ENCODE measurements at places on chromosomes 1 and 21.

DNA sequence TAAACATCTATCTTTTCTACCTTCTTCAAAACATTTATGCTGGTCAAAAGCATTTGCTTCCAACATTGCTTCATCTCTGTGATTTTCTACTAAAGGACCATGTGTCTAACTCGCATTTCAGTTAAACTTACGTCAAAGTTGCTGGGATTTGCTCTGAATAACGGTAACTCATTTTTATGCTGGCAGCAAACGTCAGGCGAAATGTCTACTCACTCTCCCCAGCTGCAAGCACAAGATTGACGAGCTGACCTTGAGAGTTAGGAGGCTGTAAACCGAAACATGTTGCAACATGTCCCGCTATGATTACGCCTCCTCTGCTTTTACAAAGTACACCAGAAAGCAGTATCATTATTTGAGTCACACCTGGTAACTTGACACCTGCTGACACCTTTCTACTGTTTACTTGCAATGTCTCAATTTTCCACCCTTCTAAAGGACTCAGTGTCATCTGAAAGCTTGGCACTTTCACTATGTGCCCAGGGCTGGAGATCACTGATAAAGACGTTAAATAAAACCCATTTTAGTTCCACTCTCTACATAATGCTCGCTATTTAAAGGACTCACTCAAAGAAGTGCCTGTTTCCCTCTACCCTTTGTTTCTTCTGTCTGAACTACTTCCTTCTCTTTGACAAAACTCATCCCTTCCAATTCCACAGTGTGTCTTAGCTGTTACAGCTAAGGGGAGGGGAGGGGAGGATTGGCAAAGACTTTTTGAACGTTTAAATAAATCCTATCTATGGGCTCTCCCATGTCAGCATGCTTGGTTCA is 111.9 kb downstream of the PTPN14 start:
- DNase-seq, result peak; percentile 29

DNA sequence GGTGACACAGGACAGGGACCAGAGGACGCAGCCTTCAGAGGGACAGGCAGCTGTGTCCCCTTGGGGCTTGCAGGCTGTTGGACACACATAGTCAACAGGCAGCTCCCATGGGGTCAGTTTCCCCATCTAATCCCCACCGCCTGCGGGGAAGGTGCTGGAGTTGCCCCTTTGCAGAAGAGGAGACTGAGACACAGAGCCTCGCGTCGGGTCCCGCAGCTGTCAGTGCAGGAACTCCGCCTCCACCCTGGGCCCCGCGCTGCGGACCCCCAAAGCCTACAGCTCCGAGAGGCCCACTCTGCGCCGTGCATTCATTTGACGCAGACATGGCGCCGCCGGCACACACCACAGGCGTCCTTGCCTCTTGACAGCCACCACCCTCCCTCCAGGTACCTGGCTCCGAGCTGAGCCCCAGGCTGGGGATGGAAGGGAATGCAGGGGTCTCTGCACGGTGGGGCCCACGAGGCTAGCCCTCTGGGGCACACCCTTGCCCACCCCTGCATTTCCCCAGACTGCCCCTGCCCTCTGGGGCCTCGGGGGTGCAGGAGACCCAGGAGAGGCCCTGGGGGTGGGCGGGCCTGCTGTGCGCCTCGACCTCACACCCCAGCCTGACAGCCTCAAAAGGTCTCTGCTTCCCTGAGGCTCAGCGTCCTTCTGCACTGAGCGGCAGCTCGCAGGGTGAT is 88.5 kb upstream of the ACTRT2 start:
- no peak for DNase-seq

GRCh38 chr1:76593141-76593540 is 274.1 kb upstream of the ST6GALNAC5 start:
- DNase-seq, result no peak

DNA sequence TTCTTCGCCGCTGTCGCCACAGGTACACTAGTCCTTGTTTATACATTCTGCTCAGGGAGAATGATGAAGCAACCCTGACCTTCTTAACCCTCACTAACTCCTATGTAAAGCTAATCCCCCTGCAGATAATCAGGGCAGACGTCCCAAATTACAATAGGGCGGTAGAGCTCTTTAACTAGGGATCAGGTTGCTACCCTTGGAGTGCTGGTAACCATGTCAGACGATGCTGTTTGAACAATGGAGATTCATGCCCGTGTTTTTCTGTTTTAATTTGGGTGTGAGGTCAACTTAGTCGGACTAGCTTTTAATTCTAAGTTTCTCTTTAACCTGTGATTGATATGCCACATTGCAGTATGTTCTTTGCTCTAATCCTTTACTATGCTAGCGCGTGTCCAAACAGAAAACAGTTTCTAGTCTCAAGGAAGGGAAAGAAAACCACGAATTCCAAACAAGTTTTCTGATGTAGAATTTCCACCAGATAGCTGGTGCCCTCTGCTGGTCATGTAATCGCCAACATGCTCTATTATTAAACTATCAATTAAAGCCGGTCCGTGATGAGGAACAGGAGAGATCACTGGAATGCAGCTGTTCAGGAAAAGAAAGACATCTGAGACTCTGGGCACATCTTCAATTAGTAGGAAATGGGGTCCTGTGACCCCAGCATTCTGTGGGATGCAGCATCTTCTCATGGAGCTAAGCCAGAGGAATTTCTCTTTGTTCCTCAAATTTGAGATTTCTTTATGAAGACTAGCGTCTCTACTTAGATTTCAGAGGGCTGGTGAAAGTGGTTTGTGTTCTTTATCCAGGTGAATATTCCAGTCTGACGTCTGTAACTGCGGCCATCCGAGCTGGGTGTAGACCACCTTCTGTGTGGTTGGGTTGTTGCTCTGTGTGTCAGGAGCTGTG is 18.3 kb upstream of the VAMP3 start:
- peak; percentile 69 for DNase-seq

DNA sequence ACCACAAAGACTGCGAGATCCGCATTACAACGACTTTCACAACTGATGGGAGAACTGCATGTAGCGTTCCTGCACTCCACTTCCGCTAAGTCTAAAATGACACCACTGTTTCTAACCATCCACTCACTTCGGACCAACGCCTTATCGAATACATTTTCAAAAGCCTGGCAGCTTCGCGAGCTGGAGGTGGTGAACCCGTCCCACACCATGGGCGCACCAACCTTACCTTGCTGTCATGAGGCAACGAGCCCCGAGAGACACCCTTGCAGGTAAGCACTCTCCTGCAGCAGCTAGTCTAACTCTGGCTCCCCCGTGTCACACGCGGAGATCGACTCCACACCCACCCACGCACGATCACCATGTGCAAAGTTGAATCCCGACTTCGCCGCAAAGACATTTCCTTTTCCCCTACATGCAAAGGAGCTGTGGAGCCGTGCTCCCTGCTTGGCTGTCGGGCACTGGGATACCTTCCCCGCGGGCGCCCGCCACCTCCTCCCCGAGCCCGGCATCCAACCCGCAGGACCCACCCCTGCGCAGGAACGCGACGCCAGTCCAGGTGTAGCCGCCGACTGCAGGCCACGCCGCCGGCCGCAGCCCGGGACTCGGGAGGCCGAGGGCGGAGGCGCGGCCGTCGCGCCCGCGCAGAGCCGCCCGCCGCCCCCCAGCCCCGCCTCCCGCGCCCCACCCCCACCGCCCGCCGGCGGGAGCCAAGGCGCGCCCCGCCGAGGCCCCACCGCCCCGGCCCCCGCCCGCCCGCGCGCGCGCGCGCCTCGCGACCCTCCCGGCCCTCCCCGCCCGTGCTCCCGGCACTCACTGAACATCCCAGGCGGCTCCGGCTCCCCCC is 629 bp downstream of the TAF5L start:
- peak; percentile 73 for DNase-seq

DNA sequence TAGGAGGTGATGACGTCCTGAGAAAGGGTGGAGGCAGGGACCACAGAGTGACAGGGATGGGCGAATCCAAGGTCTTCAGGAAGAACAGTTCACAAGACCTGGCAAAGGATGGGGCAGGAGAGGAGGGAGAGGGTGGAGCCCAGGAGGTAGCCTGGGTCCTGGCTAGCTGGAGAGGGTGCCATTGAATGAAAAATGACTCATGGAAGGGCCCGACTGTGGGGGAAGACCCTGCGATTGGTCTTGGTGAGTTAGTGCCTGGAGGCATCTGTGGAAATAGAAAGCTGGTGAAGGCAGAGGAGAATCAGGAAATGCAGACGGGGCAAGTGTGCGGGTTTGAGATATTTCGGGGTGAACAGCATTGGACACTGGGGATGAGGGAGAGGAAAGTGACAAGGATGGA is 60.3 kb upstream of the SLC45A1 start:
- DNase-seq, result no peak

DNA sequence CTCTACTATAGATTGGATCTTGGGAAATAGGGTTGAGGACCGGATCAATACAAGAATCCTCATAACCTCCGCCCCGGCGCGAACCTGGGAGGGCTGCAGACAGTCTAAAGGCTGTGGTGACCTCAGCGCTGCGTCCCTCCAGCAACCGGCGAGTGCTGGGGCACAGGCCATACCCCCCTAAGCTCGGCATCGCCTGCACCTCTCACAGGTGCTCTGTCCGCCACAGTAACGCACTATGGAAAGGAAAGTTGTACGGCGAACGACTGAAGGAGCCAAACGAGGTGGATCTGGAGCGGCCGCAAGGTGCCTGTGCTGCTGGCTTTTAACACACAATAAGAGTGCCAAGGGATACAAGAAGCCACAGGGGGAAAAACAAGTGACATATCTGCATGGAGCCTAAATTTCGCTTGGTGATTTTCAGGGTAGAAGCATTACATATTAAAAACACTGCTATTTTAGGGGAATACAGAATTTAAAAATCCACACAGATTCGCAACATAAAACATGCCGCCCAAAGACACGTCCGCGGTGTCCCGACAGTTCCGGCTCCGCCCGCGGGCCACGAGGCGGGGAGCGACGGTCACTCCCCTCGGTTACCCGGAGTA is 1.4 kb upstream of the RBM15 start:
- DNase-seq, result peak; percentile 56

DNA sequence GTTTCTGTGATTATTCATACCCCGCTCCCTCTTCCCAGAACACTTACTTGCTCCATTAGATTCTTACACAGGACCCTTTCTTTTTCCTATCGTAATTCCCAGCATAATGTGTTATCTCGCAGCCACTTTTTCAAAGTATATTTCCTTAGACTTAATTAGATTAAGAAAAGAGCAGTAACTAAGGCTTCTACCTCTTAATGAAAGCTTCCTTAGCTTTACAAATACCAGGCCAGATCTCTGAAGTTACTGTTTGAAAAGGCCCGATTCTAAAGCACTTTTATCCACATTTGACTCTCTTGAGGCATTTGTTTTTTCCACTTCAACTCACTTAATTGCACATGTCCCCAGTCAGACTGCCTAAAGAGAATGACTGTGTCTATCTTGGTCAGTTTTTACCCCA is 1264.3 kb upstream of the ADGRL2 start:
- DNase-seq, result no peak

- no peak for DNase-seq
These were observed 36.5 kb upstream of the LHX8 start for GRCh38 chr1:75097654-75098053.

- peak; percentile 85 for DNase-seq
These were observed 227.8 kb upstream of the RAB4A start for GRCh38 chr1:229043115-229043514.

- DNase-seq, result peak; percentile 84
These were observed 72.9 kb downstream of the RPS6KA1 start for GRCh38 chr1:26602378-26602959.

DNA sequence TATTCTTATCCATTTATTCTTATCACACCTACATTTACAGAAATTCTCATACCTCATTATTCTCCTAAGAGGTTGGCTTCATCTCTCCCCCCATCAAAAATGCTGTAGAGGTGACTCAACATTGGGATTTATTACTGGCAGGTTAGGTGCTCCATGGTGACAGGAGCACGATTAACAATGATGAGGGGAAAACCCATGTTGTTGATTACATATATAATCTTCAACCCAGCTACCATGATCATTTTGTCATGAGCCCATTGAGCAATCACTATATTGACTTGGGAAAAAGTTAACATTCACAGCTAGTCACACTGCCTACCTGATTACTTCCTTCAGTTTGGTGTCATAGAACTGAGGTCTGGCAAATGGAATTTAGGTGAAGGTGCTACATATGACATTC is 712.1 kb upstream of the CHRM3 start:
- DNase-seq, result no peak

GRCh38 chr1:243710467-243710866 is 139.6 kb downstream of the AKT3 start:
- no peak for DNase-seq

DNA sequence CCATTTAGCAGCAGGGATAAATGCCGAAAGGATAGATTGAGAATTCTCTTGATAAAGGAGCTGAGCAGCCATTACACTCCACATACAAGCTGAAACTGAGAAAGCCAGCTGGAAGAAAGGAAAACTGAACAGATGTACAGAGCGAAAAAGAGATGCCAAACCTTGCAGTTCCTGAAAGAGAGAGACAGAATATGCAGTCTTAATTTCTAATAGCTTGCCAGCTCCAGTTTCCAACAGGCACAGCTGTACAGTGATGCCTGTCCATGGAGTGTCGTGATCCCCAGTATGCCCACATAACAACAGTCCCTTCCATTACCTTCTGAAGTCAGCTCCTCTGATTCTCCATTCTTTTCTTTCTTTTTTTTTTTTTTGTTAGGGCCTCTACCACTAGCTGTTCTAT is 22.7 kb downstream of the ABL2 start:
- DNase-seq, result no peak

DNA sequence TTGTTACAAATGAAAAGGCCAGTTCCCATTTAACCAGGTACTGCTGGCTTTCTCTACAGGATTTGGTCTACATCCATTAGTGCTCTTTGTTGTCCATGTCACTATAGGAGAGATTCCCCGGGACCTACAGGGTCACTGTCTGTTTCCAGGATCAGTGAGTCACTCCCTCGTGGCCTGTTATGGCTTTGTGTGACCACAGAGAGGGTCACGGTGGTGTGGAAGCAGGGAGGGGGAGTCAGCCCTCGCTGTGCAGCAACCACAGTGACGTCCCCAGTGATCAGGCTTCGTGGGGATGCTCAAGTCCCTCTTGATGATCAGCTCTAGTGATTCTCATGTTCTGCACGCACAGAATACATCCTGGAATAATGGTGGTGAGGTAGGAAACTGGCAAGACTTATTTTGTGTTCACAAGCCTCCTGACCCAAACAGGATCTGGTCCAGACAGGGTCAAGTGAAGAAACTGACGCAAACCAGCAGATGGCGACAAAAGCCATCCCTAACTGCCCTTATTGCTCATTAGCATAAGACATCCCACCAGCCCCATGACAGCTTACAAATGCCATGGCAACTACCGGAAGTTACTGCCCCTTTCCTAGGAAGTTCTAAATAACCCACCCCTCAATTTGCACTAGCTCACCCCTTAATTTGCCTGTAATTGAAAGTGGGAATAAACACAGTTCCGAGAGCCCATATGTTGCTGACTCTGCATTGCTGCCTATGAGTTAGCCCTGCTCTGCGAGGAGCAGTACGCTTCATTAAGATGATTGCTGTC is 98.5 kb downstream of the DISC1 start:
- peak; percentile 65 for DNase-seq

DNA sequence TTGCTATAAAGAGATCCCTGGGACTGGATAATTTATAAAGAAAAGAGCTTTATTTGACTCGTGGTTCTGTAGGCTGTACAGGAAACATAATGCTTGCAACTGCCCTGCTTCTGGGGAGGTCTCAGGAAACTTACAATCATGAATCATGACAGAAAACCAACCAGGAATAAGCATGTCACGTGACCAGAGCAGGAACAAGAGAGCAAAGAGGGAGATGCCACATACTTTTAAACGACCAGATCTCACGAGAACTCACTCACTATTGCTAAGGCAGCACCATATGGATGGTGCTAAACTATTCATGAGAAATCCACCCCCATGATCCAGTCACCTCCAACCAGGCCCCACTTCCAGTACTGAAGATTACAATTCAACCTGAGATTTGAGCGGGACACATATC is 49.8 kb upstream of the RCC1 start:
- peak; percentile 68 for DNase-seq

Data from suppressor macrophage (primary cell).